Activated CD8-positive, alpha-beta memory T cell treated with anti-CD3 and anti-CD28 coated beads, Interleukin-2, amount 10 ng/mL, durations not matched to agents 7 days and 5 days (primary cell): ENCODE measurements at places on chromosomes 12 and 14. TPM values are rescaled to one million over a fixed set of nuclear protein-coding genes. Genes with fewer than 3 reads are reported as not detected.

GLIPR1L1 gene
- total RNA-seq: not detected

NGB gene
- not detected for total RNA-seq

DNA sequence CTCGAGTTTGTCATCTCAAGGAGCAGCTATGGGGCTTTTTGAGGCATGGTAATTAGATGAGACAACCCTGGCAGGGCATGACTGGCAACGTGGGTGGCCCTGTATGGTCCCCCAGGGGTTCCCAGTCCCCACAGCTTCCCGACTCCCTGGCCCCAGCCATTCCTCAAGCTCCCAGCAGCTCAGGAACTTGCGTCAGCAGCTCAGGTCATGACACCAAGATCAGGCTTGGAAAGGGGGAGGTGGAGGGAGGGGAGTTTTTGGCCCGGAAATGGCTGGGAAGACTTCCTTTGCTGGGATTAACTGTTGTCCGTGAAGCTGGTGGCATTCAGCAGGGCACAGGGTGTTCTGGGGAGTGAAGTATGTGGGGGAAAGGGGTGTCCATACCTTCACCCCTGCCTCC, 10.4 kb upstream of the NRIP2 start:
- DNase-seq: no peak
- peaks cover 2% of the 10 kb centered on the region for H3K36me3 ChIP-seq
- no peaks in the 10 kb centered on the region for H3K4me1 ChIP-seq

GRCh38 chr14:99586761-99587459, 17.1 kb downstream of the CCDC85C start:
- H3K27me3 ChIP-seq: no peaks in the 10 kb centered on the region
- H3K4me1 ChIP-seq: peaks cover 6% of the 10 kb centered on the region
- no peak overlapping the region for H3K4me3 ChIP-seq
- DNase-seq: no peak
- H3K36me3 ChIP-seq: no peaks in the 10 kb centered on the region

DNA sequence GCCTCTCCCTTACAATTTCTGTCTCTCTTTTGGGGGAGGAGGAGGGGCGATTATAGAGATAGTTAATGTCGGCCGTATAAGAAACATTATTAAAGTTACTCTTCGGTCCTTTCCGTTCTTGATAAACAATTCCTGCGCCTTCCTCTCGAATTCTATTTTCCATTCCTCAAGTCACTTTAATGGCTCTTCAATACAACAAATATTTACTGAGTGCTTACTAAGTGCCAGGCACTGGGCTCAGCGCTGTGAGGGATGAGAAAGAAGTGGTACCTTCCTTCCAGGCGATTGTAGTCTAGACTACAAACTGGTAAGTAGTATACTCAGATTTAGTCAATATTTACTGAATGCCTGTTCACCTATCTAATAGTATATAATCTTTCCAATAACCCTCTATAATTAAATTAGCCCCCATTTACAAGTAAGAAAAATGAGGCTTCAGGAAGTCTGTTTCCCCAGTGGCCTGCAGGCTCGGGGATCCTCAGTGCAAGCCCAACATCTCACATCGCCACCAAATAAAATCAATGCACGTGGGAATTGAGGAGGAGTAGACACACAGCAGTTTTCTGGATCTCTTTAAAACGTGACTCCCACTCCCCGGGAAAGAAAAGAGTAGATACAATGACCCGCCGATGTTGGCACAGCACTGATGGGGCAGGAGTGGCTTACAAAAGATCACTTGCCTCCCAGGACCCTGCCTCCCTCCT, 589 bp upstream of the ZNF219 start:
- peaks cover 4% of the 10 kb centered on the region for H3K36me3 ChIP-seq
- peaks cover 36% of the 10 kb centered on the region for H3K4me1 ChIP-seq
- H3K4me3 ChIP-seq: peak overlapping the region; percentile 73
- DNase-seq: no peak

- H3K36me3 ChIP-seq: peaks cover 5% of the 10 kb centered on the region
- peaks cover 23% of the 10 kb centered on the region for H3K4me1 ChIP-seq
- peaks cover 2% of the 10 kb centered on the region for H3K27me3 ChIP-seq
- no peak for DNase-seq
- H3K27ac ChIP-seq: peak overlapping the region; percentile 95
- H3K4me3 ChIP-seq: peak overlapping the region; percentile 77
These were observed 1.3 kb upstream of the EEA1 start for GRCh38 chr12:92930421-92930820.

DNA sequence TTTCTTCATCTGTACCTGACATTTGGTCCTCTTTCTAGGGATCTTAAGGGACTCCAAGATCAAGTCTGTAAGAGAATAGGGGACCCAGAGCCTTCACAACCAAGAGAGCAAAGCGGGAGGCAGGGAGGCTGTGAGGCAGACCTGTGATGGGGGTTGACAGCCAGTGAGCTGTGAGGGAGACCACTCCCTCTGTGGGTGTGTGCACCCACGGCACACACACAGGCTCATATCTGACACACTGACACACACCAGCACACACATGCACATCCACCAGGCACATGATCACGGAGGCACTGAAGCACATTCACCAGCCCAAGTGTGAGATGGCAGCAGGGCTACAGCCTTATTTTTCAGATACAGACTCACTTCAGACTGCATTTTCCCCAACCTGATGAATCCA, 55.2 kb downstream of the SPTB start:
- no peak overlapping the region for H3K4me3 ChIP-seq
- no peaks in the 10 kb centered on the region for H3K36me3 ChIP-seq
- peaks cover 4% of the 10 kb centered on the region for H3K4me1 ChIP-seq
- peaks cover 38% of the 10 kb centered on the region for H3K27me3 ChIP-seq

DNA sequence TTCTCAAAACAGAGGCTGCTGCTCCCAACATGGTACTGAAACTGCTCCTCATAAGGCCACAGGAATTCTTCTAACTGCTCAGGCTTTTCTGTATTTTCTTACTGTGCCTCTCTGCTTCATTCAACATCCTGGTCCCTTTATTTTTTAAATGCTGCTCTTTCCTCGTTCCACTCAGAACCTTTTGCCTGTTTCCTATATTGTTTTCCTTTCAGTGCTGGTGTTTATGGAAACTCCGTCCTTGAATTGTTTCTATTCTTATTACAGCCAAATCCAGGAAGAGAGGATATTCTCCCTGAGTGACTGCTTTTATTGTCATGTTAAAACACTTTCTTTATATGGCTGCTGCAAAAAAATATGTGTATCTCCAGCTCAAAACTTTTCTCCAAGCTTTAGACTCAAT, 173.0 kb upstream of the E2F7 start:
- H3K4me3 ChIP-seq: no peak overlapping the region
- no peak for DNase-seq
- H3K27me3 ChIP-seq: no peaks in the 10 kb centered on the region
- no peaks in the 10 kb centered on the region for H3K4me1 ChIP-seq

DNA sequence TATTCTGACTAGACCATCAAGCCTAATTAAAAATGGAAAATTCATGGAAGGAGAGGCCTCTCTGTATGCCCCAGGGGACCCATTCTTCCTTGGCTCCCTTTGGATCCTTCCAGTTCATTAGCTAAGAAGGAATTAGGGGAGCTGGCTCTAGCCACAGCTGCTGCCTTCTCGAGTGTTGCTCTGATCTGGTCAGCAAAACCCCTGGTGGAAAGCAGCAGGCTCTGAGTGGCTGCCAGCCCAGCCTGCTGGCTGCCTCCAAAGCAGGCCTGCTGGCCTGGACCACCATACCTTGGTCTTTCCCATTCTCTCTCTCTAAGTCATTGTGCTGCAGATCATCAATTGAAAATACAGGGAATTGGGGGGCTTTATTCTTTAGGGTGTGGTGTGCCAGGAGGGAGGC, 29.0 kb upstream of the AKAP6 start:
- DNase-seq: no peak
- no peaks in the 10 kb centered on the region for H3K4me1 ChIP-seq
- H3K27me3 ChIP-seq: no peaks in the 10 kb centered on the region

DNA sequence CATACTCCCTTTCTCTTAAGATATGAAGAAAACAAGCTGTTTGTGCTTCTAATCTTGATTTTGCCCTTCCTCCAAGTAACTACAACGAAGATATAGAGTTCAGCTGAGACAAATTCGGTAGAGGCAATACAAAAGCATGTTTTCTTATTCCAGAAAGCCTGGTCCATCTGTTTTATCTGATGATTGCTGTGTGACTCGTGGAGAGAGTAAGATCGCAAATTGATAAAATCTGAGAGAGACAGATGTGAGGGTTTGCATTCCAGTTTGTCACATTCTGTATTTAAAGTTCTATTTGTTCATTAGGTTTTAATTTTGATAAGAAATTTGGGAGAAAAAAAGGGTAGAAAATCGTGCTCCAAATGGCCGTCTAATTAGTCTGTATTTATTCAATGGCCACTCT, 192.1 kb downstream of the CPNE8 start:
- no peaks in the 10 kb centered on the region for H3K27me3 ChIP-seq
- H3K4me1 ChIP-seq: no peaks in the 10 kb centered on the region
- no peaks in the 10 kb centered on the region for H3K36me3 ChIP-seq

- H3K36me3 ChIP-seq: no peaks in the 10 kb centered on the region
- no peak overlapping the region for H3K4me3 ChIP-seq
- H3K4me1 ChIP-seq: peaks cover 2% of the 10 kb centered on the region
These were observed 75.1 kb upstream of the NUDT4 start for GRCh38 chr12:93302331-93303229.

- H3K36me3 ChIP-seq: no peaks in the 10 kb centered on the region
- H3K27me3 ChIP-seq: peaks cover 18% of the 10 kb centered on the region
- H3K4me3 ChIP-seq: no peak overlapping the region
- peaks cover 12% of the 10 kb centered on the region for H3K4me1 ChIP-seq
- peak overlapping the region; percentile 25 for H3K27ac ChIP-seq
- DNase-seq: no peak
These were observed 40.0 kb downstream of the MYBPC1 start for GRCh38 chr12:101634724-101635123.

DNA sequence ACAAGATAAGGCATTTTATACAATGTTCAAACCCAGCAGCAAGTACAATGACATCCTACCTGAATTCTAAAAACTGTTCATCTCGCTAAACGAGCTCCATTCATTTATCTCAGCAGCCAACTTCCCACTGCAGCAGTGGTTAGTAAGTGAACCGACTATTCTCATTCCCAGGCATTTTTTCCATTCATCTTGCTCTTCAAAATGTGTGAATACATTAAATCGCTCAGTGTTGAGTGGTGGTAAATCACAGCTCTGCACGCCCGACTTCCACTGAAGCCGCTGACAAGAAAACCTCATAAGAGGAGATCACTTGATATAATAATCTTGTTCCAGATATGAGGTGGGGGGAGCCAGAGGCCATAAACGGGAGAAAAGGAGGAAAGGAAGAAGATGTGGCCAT, 746.2 kb upstream of the USP15 start:
- DNase-seq: no peak
- H3K4me1 ChIP-seq: no peaks in the 10 kb centered on the region
- no peak overlapping the region for H3K27ac ChIP-seq
- no peaks in the 10 kb centered on the region for H3K36me3 ChIP-seq

GRCh38 chr12:104494793-104495158, 38.0 kb downstream of the CHST11 start:
- H3K36me3 ChIP-seq: peaks cover 58% of the 10 kb centered on the region
- peak; percentile 51 for DNase-seq
- H3K4me1 ChIP-seq: peaks cover 87% of the 10 kb centered on the region
- no peaks in the 10 kb centered on the region for H3K27me3 ChIP-seq
- H3K27ac ChIP-seq: peak overlapping the region; percentile 93
- peak overlapping the region; percentile 70 for H3K4me3 ChIP-seq

DNA sequence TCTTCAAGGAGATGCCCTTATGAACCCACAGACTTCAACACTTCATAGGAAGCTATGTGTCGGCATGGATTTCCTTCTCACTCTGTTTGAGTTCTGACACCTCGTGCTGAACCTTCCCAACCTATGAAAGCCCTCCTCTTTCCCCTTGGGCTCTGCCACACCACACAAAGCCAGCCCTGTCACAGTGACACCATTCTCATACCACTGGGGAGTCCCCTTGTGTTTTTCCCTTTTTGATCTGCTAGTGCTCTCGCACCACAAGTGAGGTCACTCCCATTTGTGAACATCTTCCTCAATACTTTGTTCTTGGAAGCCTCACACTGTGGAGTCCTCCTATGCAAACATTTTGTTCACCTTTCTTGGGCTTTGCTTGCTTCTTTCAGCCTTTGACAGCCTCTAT, 264.6 kb upstream of the ALG10 start:
- no peaks in the 10 kb centered on the region for H3K27me3 ChIP-seq
- no peaks in the 10 kb centered on the region for H3K4me1 ChIP-seq
- no peaks in the 10 kb centered on the region for H3K36me3 ChIP-seq
- no peak overlapping the region for H3K27ac ChIP-seq
- no peak for DNase-seq

KLHL33 gene
- 0.59 TPM for total RNA-seq

GRCh38 chr14:70654632-70655031, 12.9 kb downstream of the TTC9 start:
- peaks cover 79% of the 10 kb centered on the region for H3K4me1 ChIP-seq
- no peaks in the 10 kb centered on the region for H3K27me3 ChIP-seq
- DNase-seq: no peak
- peak overlapping the region; percentile 97 for H3K27ac ChIP-seq
- peak overlapping the region; percentile 73 for H3K4me3 ChIP-seq

ANKS1B gene
- 1.1 TPM for total RNA-seq

C14orf39 gene
- not detected for total RNA-seq

DNA sequence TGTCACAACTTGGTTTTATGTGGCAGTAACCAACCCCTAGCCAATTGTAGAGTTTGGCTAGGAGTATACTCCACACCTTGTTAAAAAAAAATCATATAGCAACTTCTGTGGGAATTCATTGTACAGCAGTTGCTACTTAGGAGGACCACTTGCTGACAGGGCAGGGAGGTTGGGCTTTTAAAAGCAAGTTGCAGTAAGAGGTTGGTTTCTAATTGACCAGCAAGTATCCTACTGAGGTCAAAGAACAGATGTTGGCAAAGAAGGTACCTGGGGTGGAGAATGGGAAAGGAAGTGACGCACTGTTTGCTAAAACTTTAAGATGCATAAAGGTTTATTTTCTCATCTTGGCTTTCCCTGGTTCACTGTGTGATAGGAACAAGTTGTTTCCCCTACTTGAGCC, 104.6 kb downstream of the TBX3 start:
- H3K4me3 ChIP-seq: no peak overlapping the region
- no peaks in the 10 kb centered on the region for H3K4me1 ChIP-seq
- H3K27ac ChIP-seq: no peak overlapping the region
- no peaks in the 10 kb centered on the region for H3K36me3 ChIP-seq
- no peak for DNase-seq

DNA sequence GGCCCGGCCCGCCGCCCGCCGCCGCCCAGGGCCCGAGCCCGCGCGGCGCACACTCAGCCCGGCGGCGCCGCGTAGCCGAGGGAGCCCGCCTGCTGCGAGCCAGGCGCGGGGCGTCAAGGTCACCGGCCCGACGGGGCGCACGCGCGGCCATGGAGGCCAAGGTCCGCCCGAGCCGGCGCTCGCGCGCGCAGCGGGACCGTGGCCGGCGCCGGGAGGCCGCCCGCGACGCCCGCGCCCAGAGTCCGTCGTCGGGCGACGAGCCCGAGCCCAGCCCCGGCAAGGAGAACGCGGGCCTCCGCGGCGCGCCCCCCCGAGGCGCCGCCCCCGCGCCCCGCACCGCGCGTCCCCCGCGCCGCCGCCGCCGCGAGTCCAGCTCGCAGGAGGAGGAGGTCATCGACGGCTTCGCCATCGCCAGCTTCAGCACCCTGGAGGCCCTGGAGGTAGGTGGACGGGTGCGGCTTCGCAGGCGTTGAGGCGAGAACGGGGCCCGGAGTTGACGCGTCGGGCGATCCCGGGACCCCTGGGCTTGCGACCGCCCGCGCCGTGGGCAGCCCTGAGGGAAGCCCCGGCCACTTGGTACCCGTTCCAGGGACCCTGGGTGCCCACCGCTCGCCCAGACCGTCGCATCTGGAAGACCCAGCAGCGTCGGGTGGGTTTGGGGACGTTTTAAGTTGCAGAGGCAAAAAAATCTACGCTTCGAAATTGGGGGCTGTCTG, 629 bp downstream of the FBRSL1 start:
- no peaks in the 10 kb centered on the region for H3K36me3 ChIP-seq
- peak overlapping the region; percentile 59 for H3K27ac ChIP-seq
- H3K27me3 ChIP-seq: no peaks in the 10 kb centered on the region
- DNase-seq: no peak
- peak overlapping the region; percentile 80 for H3K4me3 ChIP-seq

KCNC2 gene
- total RNA-seq: not detected
